ENCODE measurements at places on chromosomes 3 and 15. TPM values are rescaled to one million over a fixed set of nuclear protein-coding genes. Genes with fewer than 3 reads are reported as not detected.
A peak's percentile ranks its signal among the peaks of the same experiment; 100 is the strongest.

DNA sequence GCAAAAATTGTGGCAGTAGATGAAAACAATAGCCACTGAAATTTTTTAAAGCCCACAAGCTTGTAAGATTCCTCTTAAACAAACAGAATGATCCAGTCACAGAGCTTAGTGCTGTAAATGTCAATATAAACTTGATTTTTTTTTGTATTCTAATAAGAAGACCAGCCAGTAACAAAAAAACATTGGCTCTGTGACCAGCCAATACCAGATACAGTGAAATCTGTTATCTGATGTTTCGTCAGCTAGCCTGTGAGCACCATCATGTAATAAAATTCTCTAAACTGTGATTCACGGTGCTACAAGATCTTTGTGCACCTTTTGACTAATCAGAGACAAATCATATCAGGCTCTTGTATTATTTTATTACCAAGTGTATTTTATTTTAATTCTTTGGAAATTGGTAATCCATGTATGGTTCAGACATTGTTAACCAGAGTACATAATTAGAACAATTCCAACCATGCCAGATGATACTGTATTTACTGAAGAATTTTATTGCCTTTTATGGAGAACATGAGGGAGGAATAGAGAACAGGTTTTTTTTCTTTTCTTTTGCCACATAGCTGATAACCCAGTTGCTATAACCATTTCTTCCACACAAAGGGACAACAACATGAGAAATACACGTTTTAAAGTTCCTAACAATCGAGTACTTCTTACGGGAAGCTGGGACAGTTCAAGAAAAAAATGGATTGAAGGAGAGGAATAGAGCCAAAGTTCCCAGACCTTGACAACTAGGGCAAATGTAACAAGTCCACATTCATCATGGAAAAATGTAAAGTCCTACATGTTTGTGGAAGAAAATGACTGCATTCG, 71.9 kb downstream of the FILIP1L start:
- no peaks in the 10 kb centered on the region for H3K36me3 ChIP-seq
- H3K27ac ChIP-seq, result peak overlapping the region; percentile 67
- peaks cover 44% of the 10 kb centered on the region for H3K4me1 ChIP-seq
- H3K27me3 ChIP-seq, result no peaks in the 10 kb centered on the region
- no peak for DNase-seq

DNA sequence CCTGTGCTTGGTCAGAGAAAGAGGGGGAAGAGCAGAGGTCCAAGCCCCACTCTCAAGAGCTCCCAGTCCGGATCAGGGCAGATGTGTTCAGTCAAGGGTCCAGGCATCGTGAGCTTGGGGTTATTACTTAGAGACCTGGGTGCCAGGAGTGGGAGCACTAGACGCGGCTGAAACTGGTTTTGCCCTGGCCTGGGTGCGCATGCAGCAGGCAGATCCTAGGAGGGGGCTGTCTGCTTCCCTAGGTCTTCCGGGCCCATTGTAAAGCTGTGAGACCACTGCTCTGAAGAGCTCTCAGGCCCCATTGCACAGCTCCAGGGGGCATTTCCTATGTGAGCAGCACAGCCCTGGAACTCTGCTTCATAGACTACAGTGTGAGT, 204.9 kb upstream of the LINGO1 start:
- H3K27ac ChIP-seq, result no peak overlapping the region
- DNase-seq, result no peak
- no peak overlapping the region for H3K4me3 ChIP-seq

GRCh38 chr3:187169231-187169960, 27.9 kb upstream of the RTP1 start:
- H3K36me3 ChIP-seq, result no peaks in the 10 kb centered on the region
- no peak for DNase-seq
- H3K4me3 ChIP-seq, result no peak overlapping the region
- H3K4me1 ChIP-seq, result peaks cover 7% of the 10 kb centered on the region
- no peak overlapping the region for H3K27ac ChIP-seq

PAQR5 gene
- 7.8 TPM for total RNA-seq

GRCh38 chr3:138361561-138361971, 13.2 kb downstream of the MRAS start:
- H3K4me3 ChIP-seq, result peak overlapping the region; percentile 70
- H3K36me3 ChIP-seq, result no peaks in the 10 kb centered on the region
- peak overlapping the region; percentile 75 for H3K27ac ChIP-seq
- H3K4me1 ChIP-seq, result peaks cover 40% of the 10 kb centered on the region
- no peak for DNase-seq
- H3K27me3 ChIP-seq, result no peaks in the 10 kb centered on the region

GRCh38 chr3:30680789-30681648, 74.6 kb downstream of the TGFBR2 start:
- H3K36me3 ChIP-seq, result peaks cover 52% of the 10 kb centered on the region
- H3K27me3 ChIP-seq, result no peaks in the 10 kb centered on the region
- peak overlapping the region; percentile 2 for H3K27ac ChIP-seq
- peaks cover 34% of the 10 kb centered on the region for H3K4me1 ChIP-seq
- no peak for DNase-seq

GABRR3 gene
- total RNA-seq, result not detected
